ENCODE measurements at places on chromosomes 13 and 19. TPM values are rescaled to one million over a fixed set of nuclear protein-coding genes. Genes with fewer than 3 reads are reported as not detected.

- no peak for DNase-seq
Observed at GRCh38 chr13:53074114-53074513, 45.5 kb downstream of the OLFM4 start.

DNA sequence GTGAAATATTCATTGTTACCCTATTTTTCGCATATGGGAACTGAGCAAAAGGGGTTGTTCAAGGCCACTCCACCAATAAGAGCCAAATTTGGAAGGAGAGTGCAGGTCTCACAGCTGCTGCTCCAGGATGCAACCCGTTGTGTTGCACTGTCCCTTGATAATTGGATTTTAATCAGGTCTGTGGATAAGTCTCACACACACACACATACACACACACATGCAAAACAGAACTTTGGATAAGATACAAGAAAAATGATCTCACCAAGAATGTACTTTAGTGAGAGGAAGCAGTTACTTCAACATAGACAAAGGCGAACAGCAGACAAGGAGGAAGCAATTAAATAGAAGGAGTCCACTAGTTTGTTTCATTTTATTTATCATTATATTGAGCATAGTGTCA is 127.3 kb upstream of the EDNRB start:
- no peak for DNase-seq

The FFAR1 gene
- total RNA-seq, result not detected

- DNase-seq, result no peak
Observed at GRCh38 chr19:14413693-14414181, 5.4 kb downstream of the DDX39A start.

- no peak for DNase-seq
Observed at GRCh38 chr19:56383826-56384605, 9.3 kb downstream of the ZNF582 start.

GRCh38 chr19:38278751-38279150 is 14.4 kb downstream of the SPINT2 start:
- no peak for DNase-seq

The MBD3L3 gene
- not detected for total RNA-seq

DNA sequence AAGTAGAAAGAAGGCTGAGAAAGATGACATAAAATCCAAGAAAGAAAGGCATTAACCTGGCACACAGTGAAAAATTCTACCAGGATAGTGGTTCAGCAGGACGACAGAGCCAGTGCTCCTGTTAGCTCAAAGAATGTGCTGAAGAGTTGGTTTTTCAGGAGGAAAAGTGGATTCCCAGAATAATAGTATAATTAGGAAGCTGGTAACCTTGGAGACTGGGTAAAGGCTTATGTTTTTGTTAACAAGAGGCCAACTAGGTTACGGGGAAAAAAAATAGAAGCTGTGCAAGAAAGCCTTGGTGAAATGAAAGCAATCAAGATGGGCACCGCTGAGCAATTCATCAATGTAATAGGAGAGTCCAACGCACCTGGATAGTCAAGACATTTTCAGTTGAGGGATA is 54.7 kb downstream of the SLC15A1 start:
- no peak for DNase-seq

DNA sequence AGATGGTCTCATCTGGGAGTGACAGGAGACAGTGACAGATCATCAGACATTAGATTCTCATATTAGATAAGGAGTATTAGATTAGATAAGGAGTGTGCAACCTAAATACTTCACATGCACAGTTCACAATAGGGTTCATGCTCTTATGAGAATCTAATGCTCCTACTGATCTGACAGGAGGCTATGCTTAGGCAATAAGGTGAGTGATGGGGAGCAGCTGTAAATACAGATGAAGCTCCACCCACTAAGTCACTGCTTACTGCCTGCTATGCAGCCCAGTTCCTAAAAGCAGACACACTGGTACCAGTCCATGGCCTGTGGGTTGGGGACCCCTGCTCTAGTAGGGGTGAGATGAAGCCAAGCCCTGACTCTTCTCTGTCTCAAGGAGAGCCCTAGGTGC is 10.0 kb upstream of the IGFL3 start:
- DNase-seq, result no peak

- no peak for DNase-seq
Observed at GRCh38 chr13:85529218-85529594, 270.0 kb downstream of the SLITRK6 start.

DNA sequence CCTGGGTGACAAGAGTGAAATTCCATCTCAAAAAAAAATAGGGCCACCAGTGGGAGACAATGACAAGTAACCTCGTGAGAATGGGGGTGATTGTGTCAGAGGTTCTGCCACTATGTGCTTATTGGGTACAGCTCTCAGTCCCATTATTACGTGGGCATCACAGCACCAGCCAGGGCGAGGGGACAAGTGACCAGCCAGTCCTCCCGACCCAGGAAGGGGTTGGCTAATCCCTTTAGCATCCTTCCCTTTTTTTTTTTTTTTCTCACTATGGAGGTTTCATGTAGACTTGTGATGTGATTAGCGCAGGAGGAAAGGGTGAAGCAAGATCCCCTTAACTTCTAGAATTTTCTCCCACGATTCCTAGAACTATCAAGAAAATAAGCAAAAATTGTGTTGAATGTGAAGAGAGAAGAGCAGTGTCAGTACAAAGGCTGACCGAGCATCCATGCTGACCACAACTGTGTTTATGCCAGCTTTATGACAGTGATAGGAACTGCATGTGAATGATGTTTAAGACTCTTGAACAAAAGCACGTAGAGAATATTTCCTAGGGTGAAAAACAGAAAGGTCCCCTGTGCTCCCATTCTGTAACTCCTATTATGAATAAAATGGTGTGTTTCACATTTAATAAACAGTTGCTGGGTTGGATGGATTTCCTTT is 50.0 kb downstream of the ALOX5AP start:
- no peak for DNase-seq

DNA sequence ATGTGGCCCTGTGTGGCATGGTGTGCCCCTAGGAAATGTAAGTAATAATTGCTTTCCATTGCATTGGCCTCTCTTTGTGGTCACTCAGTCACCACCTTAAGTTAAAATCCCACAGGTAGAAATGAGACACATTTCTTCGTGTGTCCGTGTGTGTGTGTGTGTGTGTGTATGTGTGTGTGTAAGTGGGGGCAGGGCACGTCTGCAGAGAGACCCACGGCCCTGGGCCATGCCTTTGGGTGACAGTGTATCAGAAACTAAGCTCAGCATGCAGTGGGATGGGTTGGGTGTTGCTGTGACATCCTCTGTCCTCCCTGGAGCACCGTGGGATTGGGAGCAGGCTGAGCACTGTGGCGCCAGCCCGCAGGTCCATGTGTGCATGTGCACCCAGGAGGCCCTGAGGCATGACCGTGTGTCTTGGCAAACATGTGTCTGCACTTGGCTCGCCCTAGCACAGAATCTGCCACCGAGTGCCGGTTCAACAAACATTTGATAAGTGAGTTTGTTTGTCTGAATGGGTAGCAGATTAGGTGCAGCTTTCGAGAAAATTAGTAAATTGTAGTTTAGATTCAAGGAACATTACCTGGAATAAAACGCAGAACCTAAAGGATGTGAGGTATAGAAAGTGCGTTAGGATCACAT is 91.8 kb downstream of the WTIP start:
- no peak for DNase-seq

GRCh38 chr13:62357887-62358645 is 942.4 kb upstream of the PCDH20 start:
- DNase-seq, result no peak

The ZNF729 gene
- not detected for total RNA-seq

DNA sequence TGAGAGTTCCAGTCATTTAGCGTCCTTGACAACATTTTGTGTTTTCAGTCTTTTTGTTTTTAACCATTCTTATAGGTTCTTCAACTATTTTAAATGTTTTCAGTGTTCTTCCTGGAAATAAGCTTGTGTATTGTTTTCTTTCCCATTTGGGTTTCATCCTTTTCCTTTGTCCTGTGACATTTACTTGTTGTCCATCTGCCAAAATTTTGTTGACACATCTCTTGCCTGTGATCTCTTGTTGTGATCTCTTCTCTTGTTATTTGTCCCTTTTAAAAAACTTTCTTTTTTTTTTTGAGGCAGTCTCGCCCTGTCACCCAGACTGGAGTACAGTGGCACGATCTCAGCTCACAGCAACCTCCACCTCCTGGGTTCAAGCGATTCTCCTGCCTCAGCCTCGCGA is 96.5 kb downstream of the PDS5B start:
- DNase-seq, result no peak

DNA sequence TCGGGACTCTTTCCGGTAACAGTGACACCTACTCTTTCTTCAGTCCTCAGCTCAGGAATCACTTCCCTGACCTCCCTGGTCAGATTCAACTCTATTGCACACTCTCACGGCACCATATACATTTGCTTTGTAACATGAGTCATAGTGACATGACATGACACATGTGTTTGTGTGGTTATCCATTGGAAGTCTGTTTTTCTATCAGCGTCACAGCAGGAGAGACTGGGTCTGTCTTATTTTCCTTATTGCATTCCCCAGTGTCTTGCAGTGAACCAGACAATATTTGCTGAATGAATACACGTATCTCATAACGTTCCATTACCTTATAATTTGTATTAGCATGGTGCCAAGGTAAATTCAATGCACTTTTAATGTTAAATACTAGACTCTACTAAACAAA is 102.0 kb downstream of the DCLK1 start:
- DNase-seq, result no peak

- DNase-seq, result no peak
Observed at GRCh38 chr13:40987606-40988280, 31.4 kb downstream of the ELF1 start.

The FCER2 gene
- total RNA-seq, result 10.7 TPM

The CYP2A6 gene
- not detected for total RNA-seq

- DNase-seq, result no peak
Observed at GRCh38 chr13:113141601-113141970, 16.9 kb upstream of the PROZ start.

DNA sequence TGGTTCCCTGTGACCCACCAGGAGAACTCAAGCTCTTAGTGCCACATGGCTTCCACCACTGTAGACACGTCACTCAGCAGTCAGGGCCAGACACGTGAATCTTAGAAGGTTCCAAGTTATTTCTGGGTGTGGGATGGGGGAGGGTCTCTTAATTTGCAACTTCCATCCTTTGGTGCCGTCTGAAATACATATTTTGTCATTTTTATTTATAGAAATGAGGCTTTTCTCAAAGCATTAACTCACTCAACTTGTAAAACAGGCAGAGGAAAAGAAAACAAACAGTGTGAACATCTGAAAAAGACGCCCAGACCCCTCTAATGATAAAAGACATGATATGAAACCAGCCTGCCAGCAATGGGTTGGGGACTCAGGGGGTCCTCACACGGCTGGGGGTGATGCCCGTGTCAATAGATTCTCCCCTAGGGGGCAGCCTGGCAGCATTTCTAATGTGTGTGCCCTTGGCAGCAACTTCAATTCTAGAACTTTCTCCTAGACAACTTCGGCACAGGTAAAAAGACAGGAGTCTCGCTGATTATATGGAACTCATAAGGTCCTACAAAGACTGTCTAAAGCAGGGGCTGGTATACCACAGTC is 15.4 kb downstream of the PIP5K1C start:
- no peak for DNase-seq

GRCh38 chr19:15866636-15867035 is 31.2 kb downstream of the CYP4F2 start:
- DNase-seq, result no peak

- DNase-seq, result no peak
Observed at GRCh38 chr13:63184693-63185092, 1769.0 kb upstream of the PCDH20 start.

DNA sequence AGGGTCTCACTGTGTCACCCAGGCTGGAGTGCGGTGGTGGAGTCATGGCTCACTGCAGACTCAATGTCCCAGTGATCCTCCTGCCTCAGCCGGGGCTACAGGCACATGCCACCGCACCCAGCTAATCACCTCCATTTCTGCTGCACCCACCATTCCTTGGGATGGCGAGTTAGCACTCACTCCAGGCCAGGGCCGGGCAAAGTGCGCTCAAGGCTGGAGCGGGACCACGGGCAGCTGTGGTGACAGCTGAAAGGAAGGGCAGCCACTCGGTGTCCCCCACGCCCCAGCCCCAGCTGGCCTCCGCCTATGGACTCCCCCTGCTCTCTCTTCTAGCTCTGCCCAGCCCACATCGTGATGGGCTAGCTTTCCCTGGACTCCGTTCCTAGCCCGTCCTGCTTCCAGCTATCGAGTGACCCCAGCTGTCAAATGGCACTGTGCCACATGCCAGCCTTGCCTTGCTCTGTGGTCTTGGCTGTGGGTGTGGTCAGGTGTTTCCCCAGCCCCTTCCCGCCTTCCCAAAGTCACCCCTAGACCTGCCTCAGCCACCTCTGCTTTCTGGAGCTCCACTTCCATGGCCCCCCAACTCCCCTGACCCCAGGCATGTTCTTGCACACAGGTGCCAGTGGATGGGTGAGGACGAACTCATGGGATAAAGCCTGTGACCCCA is 4.1 kb downstream of the MICOS13 start:
- peak; percentile 53 for DNase-seq

The HOMER3 gene
- 4.4 TPM for total RNA-seq

The COX7A1 gene
- total RNA-seq, result 10.5 TPM
